ENCODE measurements at places on chromosomes 3 and 15.

DNA sequence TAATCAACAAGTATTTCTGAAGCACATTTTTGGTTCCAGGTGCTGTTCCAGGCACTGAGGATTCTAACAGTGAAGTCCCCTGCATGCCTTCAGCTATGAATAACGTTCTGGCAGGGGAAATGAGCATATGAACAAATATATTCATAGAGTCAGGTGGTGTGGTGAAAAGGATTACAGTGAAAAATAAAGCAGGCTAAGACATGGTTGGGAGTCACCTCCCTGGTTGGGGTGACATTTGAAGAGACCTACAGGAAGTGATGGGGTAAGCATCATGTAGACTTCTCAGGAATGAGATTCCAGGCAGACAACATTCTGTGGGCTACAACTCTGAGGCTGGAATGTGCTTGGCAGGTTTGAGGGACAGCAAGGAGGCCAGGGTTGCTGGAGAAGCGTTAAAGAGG lies 15.0 kb downstream of the FRMD4B start:
- no peak for DNase-seq

DNA sequence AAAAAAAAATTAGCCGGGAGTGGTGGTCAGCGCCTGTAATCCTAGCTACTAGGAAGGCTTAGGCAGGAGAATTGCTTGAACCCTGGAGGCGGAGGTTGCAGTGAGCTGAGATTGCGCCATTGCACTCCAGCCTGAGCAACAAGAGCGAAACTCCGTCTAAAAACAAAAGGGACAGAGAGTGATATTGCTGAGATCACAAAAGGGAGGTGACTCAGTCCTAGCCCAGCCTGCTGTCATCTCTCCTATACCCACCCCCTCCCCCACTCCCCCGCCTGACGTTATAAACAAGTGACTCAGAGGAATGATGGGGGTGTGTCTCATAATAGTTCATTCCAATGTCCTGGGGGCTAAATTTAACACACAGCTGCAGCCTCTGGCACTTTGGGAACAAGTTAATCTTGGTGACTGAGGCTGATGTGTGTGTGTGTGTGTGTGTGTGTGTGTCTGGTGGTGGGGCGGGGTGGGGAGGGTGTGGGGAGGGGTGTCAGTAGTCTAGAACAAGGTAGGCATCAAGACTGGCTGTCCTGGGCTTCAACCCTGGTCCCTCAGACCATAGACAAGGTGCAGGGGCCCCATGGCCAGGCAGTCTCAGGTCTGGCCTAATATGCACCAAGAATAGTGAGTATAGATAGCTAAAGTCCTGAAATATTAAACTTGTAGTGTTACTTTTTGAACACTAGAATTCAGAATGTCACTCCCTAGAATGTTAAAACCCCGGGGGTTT lies 1.3 kb upstream of the KLHL40 start:
- DNase-seq = no peak

GRCh38 chr3:147574621-147575020 lies 165.5 kb downstream of the ZIC1 start:
- DNase-seq = no peak

DNA sequence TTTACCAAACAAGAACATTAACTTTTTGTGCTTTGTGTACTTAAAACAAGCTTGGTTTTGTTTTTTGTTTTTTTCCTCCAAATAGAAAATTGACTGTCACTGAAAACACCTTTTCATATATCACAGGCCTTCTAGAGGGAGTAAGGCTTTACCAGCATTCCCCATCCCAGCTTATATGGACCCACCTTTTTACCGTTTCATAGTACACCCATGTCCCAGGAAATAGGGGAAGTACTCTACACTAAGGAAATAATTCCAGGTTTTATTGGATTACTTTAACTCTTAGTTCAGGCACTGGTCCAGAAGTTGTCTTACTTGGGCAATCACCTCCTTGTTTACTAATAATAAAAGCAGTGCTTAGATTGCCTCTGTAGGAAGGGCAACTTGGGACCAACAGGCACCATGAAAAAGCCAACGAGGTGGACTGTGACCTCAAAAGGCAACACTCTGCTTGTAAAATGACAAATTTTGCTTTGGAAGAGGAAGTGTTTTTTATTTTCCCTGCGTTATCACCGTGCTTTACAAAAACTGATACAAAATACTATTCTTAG lies 26.2 kb downstream of the HMG20A start:
- no peak for DNase-seq

DNA sequence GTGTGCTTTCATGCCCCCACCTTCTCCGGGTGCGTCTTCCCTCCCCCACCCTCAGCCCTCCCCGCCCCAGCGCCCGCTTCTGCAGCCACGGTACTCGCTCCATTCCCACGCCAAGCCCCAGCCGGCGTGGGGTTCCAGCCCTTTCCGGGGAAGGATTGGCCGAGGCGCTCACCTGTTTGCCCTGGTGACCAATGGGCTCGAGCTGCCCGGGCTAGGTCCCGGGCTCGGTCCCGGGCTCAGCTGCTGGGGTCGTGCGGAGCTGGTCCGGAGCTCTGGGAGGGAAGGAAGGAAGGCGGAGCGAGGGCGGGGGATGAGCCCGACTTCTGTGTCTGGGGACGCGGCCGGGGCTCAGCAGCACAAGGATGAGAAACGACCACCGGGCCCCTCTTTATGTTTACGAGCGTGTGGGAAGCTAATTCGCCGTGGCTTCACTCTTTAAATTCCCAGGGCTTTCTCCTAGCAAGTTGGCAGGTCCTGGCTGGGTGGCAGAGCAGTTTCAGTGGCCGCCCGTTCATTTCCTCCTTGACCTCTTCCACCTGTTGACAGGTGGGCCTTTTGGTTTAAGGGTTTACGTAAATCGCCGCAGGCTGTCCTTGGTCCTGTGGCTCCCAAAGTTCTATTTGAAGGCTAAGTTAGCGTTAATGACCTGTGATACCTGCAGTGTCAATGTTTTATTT lies at the start of gene IGSF10:
IGSF10 (minus strand) TSS at position 288 of the 677 bp plus-strand sequence. CDS start 2,352 bp downstream, outside the sequence.
- DNase-seq = no peak

- DNase-seq = no peak
Measured at GRCh38 chr3:60096403-60096802, 1046.6 kb upstream of the CFAP20DC start.

DNA sequence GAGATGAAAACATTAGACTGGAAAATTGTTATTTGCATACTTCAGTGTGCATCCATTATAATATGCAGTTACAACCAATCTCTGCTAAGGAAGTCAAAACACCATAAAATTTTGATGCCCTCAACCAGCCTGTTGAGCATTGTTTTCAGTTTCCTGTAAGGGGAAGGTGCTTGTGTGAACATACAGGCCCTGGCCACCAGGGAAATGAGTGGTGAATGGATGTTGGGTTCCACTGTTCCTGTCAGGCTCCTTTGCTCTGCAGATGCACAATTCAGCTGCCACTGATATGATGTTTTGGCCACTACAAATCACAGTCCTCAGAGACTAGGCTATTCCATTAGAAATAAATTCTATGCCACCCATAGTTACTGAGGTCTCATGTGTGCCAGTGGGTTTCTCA lies 184.6 kb downstream of the SYNPR start:
- DNase-seq = no peak

- no peak for DNase-seq
Measured at GRCh38 chr3:190595807-190596206, 81.9 kb downstream of the IL1RAP start.

GRCh38 chr15:67828278-67828968 lies 3.1 kb downstream of the SKOR1 start:
- DNase-seq = no peak

DNA sequence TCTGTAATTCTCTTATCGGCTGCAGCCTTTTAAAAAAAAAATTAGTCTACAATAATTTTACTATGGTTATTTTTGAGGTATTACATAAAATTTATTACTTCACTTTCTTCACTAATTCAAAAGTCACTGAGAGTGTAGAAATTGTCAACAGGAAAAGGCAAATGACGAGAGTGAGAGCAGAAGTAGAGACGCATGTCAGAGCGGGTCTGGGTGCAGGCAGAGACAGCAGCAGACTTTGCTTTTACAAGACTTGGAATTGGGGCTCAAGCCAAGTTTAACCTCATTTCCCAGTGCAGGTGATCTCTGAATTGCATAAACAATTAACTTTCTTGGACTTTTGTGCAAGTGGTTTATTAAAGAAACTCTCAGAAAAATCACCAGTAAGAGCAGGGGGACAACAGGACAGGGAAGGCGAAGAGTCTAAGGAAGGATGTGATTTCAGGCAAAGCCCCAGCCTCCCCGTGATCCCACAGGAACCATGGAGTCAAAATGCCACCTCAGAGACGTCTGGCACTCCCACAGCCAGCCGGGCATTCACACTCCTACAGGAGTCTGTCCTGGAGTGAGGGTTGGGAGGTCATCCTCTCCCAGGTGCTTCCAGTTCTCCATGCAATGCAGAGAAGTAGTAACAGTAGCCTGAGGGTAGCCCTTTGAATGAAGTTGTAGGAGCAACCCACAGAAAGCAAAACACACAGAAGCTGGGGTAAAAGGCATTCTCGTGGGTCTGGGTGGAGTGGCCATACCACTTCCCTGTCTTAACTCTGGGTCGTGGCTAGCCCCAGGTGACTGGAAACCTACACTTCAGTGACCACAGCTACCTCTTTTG lies 274.0 kb upstream of the TGFBR2 start:
- DNase-seq = no peak

DNA sequence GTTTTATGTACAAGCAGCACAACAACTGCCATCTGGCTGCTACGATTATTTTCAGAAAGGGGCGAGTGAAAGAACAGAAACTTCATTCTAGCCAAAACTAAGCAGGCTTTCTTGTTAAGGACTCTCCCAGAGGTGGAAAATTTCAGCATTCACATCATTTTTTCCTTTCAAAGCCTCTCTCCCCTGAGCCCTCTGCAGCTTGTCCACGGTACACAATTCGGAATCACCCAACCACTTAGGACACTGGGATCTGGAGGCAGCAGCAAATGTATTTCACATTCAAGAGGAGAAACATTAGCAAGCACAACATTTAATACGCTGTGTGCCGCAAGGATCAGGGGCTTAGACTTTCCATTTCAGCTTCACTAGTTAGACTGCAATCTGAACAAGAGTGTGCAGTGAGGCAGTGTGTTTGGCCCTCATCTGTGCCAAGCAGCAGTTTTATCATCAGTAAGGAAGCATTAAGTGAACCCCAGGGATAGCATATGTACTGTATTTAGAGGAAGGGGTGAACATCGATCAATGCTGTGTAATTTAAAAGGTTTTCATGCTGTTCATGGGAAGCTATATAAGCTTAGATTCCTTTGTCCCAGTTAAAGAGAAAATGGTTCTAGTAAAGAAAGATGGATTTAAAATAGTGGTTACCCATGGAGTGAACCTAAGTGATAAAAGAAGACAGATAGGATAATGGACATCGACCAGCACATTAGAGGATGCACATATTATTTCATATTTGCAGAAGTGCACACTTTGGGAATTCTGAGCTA lies 504.9 kb downstream of the TBL1XR1 start:
- no peak for DNase-seq

GRCh38 chr15:101128221-101129015 lies 123.4 kb downstream of the CHSY1 start:
- no peak for DNase-seq

GRCh38 chr3:193225302-193226125 lies 15.5 kb upstream of the PLAAT1 start:
- DNase-seq = no peak

DNA sequence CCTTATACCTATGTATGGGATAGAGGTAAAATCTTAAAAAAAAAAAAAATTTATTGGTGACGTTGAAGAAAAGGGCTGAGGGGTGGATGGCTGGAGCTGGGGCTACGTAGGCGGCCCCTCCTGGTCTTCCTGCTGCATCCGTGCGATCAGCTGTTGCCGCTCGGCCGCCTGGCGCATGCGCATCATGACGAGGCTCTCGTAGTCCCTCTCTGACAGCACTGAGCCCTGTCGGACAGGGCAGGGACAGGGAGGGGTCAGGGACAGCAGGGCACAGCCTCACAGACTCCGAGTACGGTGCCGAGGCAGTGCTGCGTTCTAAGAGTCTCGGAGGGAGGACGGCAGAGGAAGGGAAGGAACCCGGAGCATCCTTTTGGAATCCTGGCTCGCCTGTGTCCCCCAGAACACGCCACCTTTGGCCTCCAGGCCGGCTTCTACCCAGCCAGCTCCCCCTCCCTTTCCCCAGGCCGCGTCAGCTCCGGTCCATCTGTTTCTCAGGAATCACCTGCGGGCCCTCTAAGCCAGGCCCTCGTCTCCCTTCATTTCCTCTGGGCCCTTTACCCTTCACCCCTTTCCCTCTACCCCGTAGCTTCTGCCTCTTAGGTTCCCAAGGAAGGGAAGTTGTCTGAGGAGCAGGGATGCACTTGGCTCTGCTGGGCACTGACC lies 1.8 kb upstream of the C15orf62 start:
- DNase-seq = no peak

GRCh38 chr3:37862903-37863815 lies 1.5 kb downstream of the CTDSPL start:
- peak; percentile 19 for DNase-seq

DNA sequence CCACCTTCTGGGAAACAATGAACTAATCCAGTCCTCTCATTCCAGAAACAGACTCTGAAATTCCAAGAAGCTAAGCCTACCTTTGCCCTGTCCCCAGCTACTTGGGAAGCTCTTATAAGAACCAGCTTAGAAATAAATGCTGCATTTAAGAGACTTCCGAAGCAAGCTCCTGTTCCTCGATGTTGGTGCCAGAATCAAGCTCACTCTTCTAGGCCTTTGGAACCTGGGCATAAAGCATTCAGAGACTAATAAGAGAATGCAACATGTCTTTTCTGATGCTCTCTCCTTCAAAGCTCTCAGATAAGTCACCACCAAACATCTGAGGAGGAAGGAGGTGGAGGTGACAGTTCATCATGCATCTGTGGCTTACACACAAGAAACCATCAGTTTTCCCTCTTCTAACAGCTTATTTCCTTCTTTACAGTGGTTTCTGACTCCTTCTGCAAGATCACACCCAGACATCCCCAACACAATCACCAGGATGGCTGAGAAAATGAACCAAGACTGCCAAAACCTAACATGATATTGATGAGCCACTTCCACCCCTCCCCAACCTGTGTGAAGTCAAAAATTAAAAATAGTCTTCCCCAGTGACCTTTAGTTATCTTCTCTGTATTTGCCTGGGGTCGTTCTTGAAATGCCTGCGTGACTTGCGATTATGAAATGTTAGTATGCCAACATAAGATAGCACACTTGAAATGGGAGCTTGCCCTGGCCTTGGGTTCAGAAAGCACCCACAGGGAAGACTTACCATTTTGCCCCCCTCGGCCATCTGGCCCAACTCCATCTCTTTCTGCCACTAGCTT lies 11.5 kb downstream of the ARHGEF3 start:
- no peak for DNase-seq

GRCh38 chr3:47407896-47408838 lies 27.3 kb downstream of the PTPN23 start:
- DNase-seq = no peak

- peak; percentile 78 for DNase-seq
Measured at GRCh38 chr3:130849091-130849552, 44.8 kb upstream of the ATP2C1 start.

All from GF-D8 (cell line).